ENCODE measurements at places on chromosomes 4 and X.

DNA sequence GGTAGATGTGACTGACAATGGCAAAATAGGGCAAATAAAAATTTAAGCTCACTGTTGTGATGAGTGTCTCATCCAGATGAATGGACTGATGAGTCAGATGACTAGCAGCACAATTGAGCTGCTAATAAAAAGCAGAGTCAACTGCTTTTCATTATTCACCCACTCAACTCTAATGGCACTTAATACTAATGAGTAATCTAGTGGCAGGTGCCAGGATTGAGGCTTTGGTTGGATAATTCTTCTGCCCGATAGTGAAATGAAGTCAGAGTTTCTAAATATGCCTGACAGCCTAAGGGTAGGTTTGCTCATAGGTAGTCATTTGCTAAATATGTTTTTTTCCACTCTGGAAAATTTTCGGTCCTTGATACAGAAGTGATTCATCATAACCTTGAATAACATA lies 10.4 kb downstream of the OGT start:
- no peak for DNase-seq

DNA sequence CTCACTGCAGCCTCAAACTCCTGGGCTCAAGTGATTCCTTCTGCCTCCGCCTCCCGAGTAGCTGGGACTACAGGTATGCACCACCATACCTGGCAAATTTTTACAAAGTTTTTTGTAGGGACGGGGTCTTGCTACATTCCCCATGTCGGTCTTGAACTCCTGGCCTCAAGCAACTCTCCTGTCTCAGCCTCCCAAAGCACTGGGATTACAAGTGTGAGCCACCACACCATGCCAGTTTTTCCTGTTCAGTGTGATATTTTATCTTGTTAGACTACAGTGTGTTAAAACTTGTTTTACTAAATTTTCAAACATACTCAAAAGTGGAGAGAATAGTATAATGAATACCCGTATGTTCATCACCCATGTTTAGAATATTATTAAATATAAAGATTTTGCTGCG lies 12.1 kb downstream of the HPRT1 start:
- DNase-seq = no peak

DNA sequence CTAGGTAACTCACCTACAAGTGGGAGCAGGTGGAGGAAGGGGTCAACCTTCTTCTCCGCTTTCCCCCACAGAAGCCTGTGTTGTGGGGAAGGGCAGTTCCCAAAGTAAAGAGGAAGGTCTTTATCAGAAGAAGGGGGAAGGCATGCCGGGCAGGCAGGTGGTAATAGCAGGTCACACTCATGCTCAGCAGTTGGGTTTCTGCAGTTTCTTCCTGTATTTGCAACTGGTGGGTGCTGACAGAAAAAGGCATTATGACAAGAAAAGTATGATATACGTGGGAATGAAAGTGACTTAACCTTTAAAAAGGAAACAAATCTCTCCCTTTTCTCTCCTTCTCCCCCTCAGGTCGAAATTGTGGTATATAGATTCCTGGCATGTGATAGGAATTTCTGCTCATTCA lies 3.7 kb downstream of the MTMR1 start:
- DNase-seq = no peak

DNA sequence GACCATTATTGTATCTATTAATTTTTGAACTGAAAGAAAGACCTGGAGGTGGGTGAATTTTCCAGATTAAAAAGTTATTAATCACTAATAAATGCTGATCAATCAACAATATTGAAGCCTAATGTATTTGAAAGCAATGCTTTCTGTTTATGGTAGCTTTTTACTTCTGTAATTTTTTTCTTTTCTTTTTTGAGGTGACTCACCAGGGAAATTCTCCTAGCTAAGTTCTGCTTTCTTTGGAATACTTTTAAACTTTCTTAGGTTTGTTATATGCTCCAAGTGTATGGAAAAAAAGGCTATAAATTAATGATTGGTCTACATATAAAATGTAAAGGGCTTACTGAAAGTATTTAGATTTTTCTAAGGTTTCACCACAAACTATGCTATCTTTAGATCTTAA lies 94.2 kb downstream of the MBNL3 start:
- DNase-seq = no peak

GRCh38 chr4:73007526-73008100 lies 61.9 kb downstream of the COX18 start:
- DNase-seq = no peak

DNA sequence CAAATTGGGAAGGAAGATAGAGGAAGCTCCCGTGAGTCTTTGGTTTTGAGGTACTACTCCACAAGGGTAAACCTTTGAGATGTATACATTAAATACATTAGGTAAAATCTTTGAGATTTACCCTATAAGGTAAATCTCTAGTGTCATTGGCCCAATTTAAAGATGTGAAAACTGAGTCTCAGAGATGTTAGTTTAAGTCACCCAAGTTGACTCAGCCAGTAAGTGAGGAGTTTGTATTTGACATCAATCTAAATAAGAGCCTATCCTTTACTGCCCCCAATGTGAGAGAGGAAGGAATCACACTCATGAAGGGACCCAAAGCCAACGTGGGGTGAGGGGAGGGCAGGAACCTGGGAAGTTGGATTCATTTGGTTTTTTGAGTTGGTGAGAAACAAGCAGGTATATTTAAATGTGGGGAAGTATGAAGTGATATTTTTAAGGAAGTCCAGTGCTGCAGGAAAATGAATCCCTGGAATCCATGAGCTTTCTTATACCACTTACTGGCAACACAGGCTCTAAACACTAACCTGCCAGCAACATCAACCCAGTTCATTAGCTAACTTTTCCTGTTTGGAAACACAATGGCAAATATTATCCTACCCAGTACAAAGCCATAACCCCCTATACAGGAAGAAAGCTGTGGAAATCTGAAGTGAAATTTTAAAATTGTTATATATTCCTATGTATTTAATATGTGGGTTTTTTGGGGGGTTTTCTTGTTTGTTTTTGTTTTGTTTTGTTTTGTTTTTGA lies 55.3 kb downstream of the PALLD start:
- no peak for DNase-seq

DNA sequence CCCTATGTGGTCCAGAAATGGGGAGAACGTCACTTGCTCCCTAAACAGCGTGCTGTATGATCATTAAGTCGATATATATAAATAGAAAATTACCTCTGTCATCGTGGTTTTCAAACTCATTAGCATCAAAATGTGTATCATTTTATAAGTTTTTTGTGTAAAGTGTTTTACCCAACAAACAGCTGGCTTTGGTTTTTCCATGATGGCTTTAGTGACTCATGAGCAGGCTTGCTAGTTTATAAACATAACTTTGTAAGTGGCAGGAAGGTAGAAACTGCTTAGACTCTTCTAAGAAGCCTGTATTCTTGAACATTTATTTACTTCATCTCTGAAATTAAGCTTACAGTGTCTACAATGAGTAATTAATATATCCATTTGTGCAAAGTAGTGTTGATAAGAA lies 108.4 kb upstream of the DIPK2B start:
- no peak for DNase-seq

DNA sequence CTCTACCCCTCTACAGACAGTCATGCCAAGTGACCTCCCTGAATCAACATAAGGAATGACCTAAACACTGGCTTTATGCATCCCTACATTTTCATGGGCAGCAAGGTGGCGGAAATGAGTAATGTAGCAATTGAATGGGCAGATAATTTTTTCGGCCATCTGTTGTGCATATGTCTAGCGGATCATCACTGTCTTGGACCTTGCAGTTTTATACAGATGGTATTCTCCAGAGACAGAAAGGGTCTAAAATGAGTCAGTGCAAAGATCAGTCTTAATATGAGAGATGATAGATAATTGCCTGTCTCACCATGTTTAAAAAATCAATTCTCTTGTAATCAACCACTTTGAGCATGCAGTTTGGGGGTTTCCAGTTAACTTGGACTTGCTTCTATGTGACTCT lies 177.3 kb upstream of the DKK2 start:
- DNase-seq = no peak

- DNase-seq = no peak
Observed at GRCh38 chrX:42079968-42080367, 156.6 kb upstream of the CASK start.

- no peak for DNase-seq
Observed at GRCh38 chr4:52643190-52643589, 15.9 kb downstream of the USP46 start.

- no peak for DNase-seq
Observed at GRCh38 chr4:80422727-80423404, 87.3 kb downstream of the CFAP299 start.

- DNase-seq = no peak
Observed at GRCh38 chrX:50514811-50515210, 44.2 kb upstream of the DGKK start.

GRCh38 chr4:81740487-81740886 lies 268.8 kb upstream of the RASGEF1B start:
- DNase-seq = no peak

DNA sequence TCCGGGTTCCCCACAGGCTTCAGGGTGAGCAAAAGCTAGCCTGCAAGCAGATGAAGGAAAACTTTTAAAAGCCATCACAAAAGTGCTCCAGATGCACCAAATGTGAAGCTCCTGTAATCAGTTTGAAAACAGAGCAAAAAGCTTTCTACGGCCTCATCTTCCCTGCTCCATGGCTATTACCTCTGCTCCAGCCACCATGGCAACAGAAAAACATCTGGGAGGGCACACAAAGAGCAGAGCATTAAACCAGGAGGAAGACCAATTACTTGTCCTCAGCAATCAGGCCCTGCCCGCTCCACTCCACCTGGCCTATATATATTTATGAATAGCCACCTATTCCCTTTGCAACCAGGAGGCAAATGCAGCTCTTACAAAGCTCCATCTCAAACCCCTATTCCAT lies 33.6 kb downstream of the TMEM154 start:
- DNase-seq = no peak

DNA sequence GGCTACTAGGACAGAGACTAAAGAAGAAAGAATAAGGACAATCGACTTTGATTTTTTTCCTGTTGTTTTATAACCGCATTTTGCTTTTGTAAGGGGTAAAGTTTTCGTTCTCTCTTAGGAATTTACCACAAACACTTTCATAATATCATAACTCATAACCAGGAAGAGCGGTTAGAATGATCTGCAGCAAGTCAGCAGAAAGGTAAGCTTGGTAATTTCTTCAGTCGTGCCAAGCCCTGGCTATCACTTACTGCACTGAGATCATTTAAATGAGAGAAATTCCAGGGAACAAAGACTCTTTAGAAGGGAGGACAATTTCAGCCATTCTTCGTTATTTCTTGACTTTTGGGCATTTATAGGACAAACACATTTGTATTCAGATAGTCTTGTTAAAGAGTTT lies 258.1 kb downstream of the UNC5C start:
- DNase-seq = no peak

GRCh38 chr4:142954415-142954814 lies 108.3 kb upstream of the INPP4B start:
- DNase-seq = no peak

DNA sequence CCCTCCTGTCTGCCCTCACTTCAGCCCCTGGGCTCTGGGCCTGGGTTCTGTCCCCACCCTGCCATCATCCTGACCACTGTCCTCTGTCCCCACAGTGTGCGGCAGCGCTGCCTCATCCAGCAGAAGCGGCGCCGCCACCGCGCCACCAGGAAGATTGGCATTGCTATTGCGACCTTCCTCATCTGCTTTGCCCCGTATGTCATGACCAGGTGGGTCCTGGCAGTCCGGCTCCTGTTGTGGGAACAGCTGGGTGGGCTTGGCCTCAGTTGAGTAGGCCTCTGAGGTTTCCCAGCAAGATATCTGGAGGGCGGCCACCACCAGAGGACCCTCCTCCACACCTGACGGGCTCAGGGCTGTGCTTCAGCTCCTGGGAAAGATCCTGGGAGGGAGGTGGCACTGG lies 2.2 kb downstream of the GPR78 start:
- DNase-seq = no peak

DNA sequence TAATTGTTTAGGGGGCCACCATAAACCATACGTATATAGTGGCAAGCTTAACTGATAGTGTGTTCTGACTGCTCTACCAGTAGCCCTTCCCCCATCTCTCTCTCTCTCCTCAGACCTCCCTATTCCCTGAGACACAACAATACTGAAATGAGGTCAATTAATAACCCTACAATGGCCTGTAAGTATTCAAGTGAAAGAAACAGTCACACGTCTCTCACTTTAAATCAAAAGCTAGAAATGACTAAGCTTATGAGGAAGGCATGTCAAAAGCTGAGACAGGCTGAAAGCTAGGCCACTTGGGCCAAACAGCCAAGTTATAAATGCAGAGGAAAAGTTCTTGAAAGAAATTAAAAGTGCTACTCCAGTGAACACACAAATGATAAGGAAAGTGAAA lies 78.0 kb downstream of the PRDM5 start:
- DNase-seq = no peak

GRCh38 chr4:157838366-157838765 lies 334.5 kb downstream of the GASK1B start:
- DNase-seq = no peak

DNA sequence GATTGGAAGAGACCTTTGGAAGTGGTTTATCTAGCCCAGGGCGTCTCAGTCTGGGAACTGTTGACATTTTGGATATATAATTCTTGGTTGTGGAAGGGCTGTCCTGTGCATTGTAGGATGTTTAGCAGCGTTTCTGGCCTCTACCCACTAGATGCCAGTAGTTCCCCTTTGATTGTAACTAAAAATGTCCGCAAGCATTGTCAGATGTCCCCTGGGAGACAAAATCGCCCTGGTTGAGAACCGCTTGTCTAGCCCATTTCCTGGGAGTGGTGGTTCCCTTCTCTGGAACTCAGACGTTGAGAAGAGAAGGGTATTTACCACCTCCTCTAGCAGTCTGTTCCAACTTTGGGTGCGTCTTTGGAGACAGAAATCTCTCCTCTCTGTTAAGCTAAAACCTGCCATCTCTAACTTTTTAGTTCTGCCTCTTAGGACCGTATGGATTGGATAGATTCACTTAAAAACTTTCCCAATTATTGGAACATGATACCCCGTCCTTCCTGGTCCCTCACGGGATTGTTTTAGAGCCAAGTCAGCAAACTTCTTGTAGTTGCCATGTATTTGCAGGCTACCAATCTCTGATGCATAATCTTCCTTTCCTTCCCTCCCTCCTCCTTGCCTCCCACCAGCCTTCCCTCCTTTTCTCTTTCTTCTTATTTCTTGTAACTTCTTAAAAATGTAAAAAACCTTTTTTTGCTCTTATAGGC lies 13.9 kb downstream of the TMEM165 start:
- no peak for DNase-seq

DNA sequence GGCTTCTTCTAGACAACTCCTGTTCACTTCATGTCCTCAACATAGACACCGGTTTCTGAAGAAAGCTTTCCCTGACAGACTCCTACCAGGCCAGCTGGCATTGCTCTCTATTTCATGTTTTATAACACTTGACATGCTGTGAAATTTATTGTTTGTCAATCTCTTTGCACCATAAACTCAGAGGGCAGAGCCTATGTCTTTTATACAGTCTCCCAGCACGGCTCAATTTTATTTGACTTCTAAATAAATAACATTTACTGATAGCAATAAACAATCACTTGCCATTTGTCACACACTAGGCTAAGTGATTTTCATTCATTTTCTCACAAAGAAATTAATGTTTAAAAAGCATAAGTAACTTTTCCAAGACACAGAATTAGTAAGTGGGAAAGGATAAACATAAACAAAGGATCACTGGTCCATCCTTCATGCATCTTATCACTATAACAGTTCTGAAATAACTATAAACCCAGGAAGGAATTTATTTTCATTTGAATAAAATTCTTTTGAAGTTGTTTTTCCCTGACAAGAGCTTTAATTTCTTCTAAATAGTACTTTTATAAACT lies 577.6 kb downstream of the TECRL start:
- DNase-seq = no peak
